Left colon (tissue), 2 donors: ENCODE measurements at places on chromosomes 3 and 15.

- no peak for DNase-seq
Measured at GRCh38 chr15:82774496-82774895, 31.4 kb downstream of the FSD2 start.

- DNase-seq = no peak
Measured at GRCh38 chr3:16658004-16658924, 53.0 kb upstream of the DAZL start.

GRCh38 chr3:52063026-52063723, 6.8 kb upstream of the DUSP7 start:
- DNase-seq = no peak

DNA sequence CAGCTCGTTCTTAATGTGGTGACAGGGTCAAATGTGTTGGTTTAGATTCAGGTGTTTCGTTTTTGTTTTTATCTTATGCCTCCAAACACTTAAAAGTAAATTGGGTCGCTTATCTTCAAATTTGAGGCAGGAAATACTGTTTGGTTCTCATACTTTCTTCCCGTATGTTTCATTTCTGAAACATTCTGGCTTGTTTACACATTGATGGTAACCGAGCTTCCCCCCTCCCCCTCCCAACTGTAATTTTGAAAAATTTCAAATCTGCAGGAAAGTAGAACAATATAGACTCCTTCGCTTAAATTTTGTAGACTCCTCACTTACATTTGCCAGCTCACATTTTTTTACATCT, 64.9 kb downstream of the CMTM8 start:
- no peak for DNase-seq

GRCh38 chr3:185421577-185422232, 58.8 kb downstream of the MAP3K13 start:
- DNase-seq = no peak
